Omental fat pad (tissue), 4 donors: ENCODE measurements at places on chromosomes 1 and 21. TPM values are rescaled to one million over a fixed set of nuclear protein-coding genes. Genes with fewer than 3 reads are reported as not detected.

- no peak for DNase-seq
Measured at GRCh38 chr1:15916916-15917315, 59.0 kb downstream of the ZBTB17 start.

GRCh38 chr1:231170875-231171274 is 9.0 kb downstream of the TRIM67 start:
- no peak for DNase-seq

- DNase-seq, result no peak
Measured at GRCh38 chr1:230717251-230717650, 3.3 kb upstream of the AGT start.

- no peak for DNase-seq
Measured at GRCh38 chr1:119081700-119082099, 58.8 kb downstream of the WARS2 start.

GRCh38 chr1:2891923-2892448 is 90.5 kb upstream of the TTC34 start:
- DNase-seq, result no peak

DNA sequence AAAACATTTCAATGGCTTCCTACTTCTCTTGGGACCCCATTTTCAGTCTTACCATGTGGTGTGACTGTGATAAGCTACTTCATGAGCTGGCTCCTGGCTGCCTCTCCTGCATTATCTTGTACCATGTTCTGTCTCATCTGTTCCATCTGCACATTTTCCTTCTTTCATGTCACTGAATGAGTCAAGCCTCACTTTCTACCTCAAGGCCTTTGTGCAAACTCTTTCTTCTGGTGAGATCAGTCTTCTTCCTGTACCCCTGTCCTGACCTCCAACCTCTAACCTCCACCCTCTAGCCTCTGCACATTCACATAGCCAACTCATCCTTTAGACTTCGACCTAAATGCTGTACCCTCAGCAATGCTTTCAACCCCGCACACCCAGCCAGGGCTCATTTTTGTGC is 9.6 kb upstream of the FAM78B start:
- DNase-seq, result no peak

DNA sequence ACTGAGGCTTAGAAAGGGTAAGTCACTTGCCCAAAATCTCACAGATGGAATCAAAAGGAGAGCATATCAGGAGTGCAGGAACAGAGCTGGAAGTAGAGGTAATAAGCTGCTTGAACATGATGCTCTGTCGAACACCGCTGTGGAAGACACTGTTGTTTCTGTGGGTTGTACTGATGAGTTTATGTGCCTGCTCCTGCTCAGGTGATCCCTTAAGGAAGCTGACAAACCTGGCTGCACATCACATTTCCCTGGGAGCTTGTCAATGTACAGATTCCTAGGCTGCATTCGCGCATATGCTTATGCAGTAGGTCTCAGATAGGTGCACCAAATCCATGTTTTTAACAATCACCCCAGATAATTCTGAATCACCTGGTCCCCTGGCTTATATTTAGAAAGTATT is 79.7 kb downstream of the ZNF326 start:
- no peak for DNase-seq

DNA sequence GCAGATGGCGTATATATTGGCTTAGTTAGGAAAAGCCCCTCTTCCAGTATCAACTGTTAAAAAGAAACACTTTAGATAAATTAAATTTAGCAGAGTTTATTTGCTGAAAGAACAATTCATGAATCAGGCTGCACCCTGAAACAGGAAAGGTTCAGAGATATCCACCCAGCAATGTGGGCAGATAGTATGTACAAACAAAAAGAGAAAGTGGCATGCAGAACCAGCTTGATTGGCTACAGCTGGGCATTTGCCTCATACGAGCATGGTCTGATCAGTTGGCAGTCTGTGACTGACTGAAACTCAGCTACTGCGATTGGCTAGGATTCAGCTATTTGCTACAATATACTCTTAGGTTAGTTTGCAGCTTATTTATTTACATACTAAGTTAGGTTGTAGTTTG is 98.2 kb downstream of the ZC3H11B start:
- no peak for DNase-seq

DNA sequence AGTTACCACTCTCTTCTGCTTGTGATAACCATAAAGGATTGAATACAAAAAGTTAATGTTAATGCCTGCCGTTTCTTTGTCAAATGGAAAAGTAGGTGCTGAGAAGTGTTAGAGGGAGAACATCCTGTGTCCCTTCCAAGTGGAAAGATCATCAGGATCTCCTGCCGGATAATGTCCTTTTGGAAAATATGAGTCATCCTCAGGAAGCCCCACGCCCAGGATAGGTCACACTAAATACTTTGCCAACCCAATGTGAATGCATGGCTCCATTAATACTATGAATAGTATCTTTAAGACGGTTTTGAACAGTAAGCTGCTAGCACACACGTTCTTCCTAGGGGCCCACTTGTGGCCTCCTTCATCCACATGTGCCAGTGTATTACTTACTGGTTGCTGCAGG is 279.5 kb downstream of the ZNF326 start:
- no peak for DNase-seq

DNA sequence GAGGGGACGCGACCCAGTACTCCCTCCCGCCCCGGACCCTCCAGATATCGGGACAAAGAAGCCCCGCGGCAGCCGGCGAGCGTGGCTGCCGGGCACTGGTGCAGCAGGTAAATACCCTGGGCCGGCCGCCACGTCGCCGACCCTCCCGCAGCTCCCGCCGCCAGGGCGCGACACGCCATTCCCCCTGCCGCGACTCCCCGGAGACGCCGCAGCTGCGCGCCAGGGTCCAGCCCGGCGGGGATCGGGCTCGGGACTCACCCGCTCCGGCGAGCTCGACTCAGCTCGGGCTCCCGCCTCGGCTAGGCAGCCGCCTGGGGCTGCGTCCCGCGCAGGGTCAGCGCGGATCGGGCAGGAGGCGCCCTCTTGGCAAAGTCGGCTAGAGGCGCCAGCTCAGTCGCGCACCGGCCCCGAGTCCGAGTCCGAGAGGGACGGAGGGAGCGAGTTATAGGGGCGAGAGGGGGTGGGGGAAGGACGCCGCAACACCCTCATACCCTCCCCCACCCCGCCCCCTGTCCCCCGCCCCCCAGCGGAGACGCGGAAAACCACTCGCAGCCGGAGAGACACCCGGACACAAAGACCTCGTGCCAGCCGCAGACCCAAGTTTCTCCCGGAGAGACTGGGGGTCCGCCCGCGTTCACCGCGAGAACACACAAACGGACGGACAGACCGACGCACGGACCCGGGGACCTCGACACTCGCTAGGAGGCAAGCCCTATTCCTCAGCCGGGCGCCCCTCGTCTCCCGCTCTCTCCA is 985 bp downstream of the SYT6 start:
- DNase-seq, result no peak

DNA sequence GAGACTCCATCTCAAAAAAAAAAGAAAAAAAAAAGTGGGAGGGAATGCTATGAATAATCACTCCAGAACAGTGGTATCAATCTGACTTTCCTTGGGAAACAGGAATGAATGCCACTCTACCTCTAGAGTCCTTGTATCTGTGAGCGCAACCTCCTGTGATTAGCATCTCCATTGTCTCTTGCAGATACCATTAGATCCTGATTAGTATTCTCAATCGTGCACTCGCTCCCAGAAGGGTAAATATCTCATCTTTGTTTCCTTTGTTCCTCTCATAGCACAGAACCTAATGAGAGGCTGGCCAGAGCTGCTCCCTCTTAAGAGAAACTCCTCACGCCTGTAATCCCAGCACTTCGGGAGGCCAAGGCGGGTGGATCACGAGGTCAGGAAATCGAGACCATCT is 184.4 kb upstream of the KCNK2 start:
- DNase-seq, result no peak

DNA sequence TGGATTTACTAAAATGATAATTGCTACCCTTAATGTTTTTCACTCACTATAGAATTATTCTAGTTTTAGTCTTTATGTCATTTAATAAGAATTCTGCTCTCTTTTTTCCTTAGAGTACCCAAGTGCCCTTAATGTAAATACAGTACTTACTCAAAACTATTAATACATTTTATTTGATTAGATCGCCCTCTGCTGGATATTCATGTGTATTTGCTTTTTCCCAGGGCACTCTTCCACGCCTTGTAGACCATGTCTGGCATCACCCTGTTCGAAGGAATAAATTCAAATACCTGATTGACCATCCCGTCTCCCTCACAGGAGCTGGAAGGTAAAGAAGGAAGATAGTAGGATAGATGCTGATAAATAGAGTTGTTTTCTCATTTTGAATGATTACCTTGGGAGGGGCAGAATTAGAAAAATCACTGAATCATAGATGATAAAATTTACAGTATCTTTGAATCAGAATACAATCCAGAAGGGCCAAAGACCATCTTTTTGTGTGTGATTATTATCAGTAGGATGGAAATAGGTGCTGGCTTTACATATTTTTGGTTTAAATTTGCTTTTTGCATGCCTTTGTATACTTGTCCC is 4.1 kb downstream of the AXDND1 start:
- DNase-seq, result no peak

DNA sequence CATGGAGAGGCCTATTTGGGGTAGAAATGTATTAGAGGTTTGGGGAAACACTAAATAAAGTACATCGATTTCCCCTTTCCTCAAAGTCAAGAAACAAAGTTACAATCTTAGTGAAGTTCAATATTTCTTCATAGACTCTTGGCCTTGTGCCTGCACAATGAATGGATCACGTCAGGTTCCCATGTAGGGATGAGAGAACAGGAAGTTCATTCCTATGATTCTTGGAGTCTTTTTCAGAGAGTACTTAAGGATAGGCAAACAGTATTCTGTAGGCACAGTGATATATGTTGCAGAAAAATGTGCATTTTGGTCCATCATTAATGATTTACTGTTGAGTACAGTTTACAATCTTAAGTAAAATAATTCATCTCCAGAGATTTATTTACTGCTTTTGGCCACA is 275.5 kb downstream of the RGS7 start:
- DNase-seq, result no peak

GRCh38 chr1:84834419-84835064 is 58.5 kb downstream of the LPAR3 start:
- no peak for DNase-seq

DNA sequence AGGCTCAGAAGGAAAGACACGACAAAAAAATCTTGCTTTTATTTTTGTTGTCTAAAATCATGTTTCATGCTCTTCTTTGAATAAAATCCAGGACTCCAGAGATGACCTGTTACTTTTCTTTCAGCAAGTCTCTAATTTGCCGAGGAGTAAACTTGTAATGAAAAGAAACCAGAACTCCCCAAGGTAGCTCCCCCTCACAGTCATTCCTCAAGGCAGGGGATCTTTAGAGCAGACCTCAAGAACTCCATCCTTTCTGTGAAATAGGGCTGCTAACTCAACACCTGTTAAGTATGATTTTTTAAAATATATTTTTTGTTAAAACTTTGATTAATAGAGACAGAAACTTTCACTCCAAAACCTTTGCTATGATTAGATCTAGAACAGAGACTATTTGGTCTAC is 82.7 kb upstream of the ABCD3 start:
- DNase-seq, result no peak

DNA sequence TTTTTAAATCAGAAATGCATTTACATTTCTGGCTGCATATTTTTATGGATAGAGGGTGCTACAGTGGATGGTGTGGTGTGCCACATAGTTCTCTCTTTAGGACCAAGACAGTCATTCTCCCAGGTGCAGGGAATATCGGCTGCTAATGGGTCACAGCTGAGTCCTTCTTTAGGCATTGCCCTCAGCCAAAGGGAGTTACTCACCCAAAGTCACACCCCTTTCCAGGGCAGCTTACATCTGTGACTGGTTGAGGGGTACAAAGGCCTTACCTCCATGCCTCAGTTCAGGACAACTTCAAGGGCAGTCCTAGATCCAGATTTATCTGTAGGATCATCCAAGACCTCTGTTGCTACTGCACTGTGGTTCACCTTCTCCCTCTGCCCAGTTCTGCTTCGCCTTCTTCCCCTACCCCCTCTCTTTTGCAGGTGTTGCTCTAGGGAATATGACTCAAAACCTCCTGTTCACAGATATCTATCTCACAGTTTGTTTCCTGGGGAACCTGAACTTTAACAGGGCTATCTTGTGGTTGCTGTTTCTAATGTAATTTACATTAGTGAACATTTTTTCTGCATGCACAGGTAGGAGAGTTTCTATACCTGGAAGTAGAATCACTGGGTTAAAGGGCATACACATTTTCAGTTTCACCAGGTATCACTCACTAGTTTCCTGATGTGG is 413.9 kb downstream of the RPS6KC1 start:
- no peak for DNase-seq

GRCh38 chr1:46582972-46583371 is 21.1 kb downstream of the MKNK1 start:
- DNase-seq, result no peak

DNA sequence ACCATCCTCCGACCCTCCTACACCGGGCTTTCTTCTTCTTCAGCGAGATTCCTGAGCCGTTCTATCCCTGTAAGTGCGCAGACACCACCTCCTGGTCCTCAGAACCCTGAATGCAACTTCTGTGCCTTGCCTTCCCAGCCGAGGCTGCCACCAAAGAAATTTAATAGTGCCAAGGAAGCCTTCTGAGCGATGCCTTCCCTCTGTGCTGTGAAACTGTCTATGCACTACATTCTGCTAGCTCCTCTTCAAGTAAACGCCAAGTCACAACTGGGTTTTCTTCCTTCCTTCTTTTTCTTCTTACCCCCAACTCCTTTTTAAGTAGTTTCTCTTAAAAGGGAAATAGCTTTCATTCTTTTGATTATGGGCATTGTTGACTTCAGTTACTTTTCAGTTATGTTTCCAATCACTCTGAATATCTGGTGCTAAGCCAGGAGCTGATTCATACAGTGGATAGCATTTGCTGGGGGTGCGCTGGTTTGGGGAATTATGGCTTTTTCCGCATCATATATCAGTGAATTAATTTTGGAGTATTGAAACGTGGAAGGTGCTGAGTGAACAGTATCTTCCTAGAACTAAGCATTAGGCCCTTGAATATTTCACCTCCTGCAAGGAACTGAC is 38.6 kb upstream of the GPR88 start:
- no peak for DNase-seq

DTL gene
- 1.4 TPM for total RNA-seq

ALG14 gene
- total RNA-seq, result 2.8 TPM

OR2L3 gene
- total RNA-seq, result not detected

ZFP69B gene
- total RNA-seq, result 1.1 TPM

PLK3 gene
- total RNA-seq, result 87.0 TPM

AK5 gene
- not detected for total RNA-seq

CYP4Z1 gene
- total RNA-seq, result 14.0 TPM

MXRA8 gene
- 83.5 TPM for total RNA-seq

SLC30A2 gene
- total RNA-seq, result not detected

CCDC190 gene
- not detected for total RNA-seq

ZBTB8B gene
- total RNA-seq, result not detected

TAS1R1 gene
- not detected for total RNA-seq

ZNF326 gene
- total RNA-seq, result 19.1 TPM

ERICH3 gene
- not detected for total RNA-seq

GLIS1 gene
- total RNA-seq, result 1.1 TPM

KRTAP12-2 gene
- not detected for total RNA-seq

C1orf87 gene
- not detected for total RNA-seq

CELA3B gene
- total RNA-seq, result not detected
